KBM-7 (cell line): ENCODE measurements at places on chromosomes 5 and 9.

DNA sequence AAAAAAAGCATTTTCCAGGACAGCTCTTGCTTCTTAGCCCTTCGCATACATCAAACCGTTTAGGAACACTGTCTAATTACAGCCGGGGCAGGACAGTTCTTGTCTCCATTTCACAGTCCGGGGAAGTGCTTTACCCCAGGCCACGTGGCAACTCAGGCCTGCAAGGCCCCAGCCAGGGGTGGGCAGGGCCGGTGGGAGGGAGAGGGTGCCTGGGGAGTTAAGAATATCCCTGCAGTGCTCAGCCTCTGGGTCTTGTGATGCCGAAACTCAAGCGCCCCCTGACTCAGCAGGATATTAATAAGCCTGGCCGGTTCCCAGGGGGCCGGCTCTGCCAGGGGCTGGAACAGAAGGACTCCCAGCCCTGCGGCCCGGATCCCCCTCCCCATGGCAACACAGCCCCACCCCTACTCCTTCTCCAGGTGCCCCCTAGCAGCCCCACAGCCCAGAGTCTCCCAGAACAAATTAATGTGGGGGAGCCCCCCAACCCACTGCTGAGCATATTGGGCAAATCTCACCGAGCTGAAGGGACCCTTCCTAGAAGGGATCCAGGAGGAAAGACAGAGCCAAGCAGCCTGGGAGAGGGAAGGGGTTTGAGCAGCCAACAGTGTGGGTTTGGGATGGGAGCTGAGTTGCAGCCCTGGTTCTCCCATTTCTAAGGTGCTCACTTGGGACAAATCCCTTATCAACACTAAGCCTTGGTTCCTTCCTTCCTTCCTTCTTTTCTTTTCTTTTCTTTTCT is 45.3 kb downstream of the PLPP7 start:
- DNase-seq: no peak

DNA sequence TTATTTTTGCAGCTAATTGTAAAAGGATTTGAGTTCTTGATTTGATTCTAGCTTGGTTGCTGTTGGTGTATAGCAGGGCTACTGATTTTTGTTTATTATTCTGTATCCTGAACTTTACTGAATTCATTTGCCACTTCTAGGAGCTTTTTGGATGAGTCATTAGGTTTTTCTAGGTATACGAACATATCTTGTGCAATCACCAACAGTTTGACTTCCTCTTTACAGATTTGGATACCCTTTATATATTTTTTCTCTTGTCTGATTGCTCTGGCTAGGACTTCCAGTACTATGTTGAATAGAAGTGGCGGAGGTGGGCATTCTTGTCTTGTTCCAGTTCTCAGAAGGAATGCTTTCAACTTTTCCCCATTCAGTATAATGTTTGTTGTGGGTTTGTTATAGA is 210.8 kb downstream of the FGF10 start:
- peak; percentile 28 for DNase-seq

DNA sequence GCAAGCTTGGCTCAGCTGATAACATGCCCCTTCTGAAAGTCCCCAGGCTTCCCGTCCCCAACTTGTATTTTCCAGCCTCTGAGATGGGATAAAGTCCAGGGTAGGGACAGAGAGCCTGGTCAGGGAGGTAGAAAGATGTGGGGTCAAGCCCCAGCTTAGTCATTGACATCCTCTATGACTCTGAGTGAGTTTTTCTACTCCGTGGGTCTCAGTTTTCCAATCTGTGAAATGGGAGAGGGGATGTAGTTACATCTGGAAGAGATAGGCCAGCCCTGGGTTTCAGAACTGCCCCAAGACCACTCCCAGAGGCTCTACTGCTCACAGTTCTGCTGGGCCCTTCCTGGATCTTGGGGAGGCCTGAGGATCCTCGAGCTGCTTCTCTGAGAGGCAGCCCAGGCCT is 3.1 kb downstream of the GPRIN1 start:
- DNase-seq: no peak

- DNase-seq: peak; percentile 87
Observed at GRCh38 chr5:116371935-116372334, 202.7 kb downstream of the SEMA6A start.

GRCh38 chr5:125422342-125422741 is 675.9 kb upstream of the ZNF608 start:
- no peak for DNase-seq

DNA sequence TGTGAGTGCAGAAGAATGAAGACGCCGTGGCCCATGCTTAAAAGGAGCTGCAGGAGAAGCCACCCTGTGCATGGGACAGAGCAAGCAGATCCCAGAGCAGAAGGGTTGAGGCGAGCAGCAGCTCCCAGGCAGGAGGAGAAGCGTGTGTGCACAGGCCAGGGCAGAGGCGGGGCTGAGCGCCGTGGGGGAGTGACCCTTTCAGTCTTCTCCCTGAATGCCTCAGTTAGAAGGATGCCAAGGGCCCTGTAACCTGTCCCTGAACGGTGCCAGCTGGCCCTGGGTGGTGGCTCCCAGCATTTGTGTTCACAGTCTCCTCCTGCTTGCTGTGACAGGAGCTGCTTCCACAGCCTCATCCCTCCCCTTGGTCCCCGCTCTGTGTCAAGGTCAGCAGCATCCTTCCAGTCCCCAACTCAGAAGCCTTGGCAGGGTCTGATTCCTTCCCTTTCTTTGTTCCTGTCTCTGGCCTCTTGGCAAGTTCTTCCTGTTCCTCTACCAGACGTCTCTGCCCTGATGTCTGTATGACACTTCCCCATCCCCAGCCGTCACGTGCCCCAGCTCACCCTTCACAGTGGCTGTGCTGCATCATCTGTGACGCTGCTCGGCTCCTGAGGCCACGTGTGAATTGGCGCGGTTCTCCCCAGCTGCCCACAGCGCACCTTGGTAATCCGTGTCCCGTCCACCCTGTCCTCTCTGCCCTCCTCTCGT is 5.2 kb downstream of the EXOC3 start:
- DNase-seq: no peak
